ENCODE measurements at places on chromosomes 1 and 21.

DNA sequence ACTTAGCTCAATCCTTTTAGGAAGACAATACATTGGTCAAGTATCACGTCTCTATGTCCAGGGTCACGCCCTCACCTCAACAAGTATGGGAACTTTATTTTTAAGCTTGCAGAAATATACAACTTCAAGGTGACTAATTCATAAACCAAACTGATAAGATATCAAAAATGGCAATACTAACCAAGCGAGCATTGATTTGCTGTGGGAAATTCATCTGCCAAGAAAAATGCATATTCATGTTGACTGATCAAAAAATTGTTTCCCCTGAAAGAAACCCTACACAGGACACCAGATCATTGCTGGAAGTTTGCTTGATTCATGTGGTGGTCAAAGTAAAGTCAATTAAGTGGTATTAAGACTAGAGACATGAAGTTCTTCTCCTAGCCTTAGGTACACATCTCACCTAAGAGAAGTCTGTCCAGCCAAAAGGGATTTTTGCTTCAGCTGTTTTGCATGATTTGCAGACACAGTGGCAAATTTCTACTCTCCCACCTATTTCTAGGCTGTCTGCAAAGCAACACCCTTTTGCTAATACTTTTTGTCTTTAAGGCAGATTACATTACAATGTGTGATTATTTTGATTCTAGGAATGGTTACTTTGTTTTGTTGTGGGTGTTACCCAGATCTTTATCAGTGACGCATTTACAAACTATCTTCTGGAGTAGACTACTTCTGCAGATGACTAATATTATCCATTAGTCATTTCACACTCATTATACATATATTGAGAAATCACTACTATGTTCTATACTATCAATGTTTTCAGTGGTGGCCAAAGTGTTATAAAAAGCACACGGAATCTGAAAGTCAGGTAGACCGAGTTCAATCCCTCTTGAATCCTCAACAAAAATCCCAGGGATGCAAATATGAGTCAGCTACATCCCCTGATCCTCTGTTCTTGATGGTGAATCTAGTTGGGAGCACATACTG lies 12.4 kb downstream of the SAMSN1 start:
- DNase-seq = no peak

DNA sequence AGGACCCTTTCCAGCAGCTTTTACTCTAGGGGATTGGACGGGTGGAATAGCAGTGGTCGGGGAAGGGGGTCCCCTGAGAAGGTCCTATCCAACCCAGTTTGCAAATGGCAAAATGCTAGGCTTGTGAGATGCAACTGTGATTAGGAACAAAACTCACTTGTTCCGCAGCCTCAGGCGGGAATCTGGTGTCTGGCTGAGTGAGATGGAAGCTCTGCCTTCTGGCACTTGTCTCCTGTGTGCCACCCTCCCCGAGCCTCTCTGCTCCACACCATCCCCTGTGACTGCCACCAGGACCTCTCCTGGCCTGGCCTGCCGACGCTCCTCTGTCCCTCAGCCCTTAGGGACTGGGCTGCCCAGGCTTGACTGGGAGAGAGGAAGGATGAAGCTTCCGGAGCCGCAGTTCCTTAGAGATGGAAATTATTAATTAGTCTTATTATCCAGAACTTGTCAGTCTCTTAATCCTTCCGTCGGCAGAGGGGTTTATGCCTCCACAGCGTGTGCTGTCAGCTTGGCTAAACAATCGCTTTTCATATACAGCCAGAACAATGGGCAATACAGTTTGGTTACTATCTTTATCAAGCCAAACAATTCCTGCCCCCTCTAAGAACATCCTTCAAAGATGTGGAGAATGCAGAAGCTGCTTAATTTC lies 292.8 kb upstream of the VAMP3 start:
- DNase-seq = no peak

DNA sequence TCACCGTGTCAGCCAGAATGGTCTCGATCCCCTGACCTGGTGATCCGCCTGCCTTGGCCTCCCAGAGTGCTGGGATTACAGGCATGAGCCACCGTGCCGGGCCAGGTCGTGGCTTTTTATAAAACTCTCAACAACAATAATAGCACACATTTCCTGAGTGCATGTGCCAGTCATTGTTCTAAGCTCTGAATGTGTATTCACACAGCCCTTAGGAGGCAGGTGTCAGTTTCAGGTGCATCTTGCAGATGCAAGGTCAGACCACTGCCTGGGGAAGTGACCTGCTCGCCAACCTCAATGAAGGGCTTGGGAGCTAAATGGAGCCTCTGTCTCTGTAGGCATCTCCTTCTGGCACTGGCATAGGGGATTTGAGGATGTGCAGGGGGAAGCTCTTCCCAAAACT lies 1.6 kb upstream of the LEFTY2 start:
- DNase-seq = no peak

DNA sequence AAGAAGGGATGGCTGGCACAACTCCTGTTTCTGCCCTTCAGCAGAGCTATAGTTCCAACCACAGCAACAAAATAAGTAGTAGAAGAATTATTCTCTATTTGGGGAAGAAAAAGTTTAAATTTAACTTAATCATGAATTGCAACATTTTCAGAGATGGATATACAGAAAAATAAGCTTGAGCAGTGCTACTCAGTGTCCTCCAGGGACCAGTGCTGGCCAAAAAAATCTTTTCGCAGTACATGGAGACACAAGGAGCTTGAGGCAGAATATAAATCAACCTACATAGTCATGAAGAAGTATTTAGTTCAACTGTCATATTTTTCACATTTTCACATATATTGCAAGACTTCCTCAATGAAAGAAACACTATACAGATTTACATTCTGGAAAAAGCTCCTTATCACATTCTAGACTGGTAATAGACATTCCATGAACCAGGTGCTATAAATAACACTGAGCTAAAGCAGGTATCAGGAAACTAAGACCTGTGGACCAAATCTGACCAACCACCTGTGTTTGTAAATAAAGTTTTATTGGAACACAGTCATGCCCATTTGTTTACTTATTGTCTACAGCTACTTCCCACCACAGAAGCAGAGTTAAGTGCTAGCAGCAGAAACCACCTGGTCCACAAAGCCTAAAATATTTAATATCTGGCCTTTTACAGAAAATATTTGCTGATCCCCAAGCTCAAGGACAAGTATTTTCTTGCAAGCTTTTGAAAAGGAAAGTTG lies 101.9 kb downstream of the RGS21 start:
- DNase-seq = no peak

GRCh38 chr1:71393301-71393700 lies 312.5 kb upstream of the ZRANB2 start:
- no peak for DNase-seq

GRCh38 chr1:47697616-47698335 lies 259.9 kb downstream of the FOXD2 start:
- no peak for DNase-seq

DNA sequence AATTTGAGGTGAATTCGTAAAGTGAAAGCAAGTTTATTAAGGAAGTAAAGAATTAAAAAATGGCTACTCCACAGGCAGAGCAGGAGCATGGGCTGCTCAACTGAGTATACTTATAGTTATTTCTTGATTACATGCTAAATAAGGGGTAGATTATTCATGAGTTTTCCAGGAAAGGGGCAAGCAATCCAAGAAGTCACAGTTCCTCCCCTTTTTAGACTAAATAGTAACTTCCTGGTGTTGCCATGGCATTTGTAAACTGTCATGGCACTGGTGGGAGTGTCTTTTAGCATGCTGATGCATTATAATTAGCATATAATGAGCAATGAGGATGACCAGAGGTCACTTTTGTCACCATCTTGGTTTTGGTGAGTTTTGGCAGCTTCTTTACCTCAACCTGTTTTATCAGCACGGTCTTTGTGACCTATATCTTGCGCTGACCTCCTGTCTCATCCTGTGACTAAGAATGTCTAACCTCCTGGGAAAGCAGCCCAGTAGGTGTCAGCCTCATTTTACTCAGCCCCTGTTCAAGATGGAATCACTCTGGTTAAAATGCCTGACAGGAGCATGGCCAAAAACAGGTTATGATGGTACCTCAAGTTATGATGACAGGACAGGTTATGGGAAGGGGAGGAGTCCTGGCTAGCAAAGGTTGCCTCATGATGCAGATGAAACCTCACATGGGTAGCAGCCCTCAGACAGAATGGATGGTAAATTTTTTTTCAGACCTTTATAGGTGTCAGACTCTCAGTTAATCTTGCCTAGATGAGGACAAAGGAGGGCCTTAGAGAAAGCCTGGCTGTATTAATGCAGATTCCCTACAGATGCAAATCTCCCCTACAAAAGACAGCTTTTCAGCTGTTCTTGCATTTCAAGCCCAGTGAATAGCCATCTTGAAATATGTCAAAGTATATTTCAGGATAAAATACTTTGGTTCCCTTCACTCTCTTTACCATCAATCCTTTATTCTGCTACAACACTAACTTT lies 49.7 kb downstream of the SIPA1L2 start:
- no peak for DNase-seq

DNA sequence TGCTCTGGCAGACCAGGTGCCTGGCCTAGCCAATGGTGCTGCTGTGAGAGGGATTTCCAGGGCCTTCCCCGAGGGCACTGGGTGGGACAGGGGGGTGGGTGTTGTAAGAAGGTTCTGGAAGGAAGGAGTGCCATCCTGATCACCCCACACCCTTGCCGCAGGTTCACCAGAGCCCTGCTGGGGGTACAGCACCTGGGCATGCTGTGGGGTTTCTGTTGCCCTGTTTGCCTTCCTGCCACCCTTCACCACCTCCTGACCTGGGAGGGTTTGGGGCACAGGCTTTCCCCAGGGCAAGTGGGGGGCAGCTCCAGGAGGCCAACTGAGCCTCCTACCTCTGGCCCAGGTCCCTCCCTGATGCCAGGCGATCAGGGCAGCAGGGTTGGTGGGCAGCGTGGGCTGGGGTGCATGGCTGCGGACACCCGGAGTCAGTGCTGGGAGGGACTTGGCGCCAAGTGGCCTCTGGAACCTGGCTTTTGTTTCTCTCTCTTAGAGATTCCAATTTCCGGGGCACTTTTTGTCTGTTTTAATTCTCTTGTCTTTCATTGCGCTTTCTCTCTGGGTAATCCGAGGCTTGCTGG lies 318.8 kb downstream of the PTPRU start:
- DNase-seq = no peak

GRCh38 chr1:214028649-214029406 lies 41.1 kb downstream of the PROX1 start:
- DNase-seq = no peak

- no peak for DNase-seq
These were observed 88.1 kb downstream of the GPATCH2 start for GRCh38 chr1:217542837-217543236.

- DNase-seq = no peak
These were observed 1.2 kb downstream of the MTF2 start for GRCh38 chr1:93080179-93080823.

- no peak for DNase-seq
These were observed 40.6 kb upstream of the GPR153 start for GRCh38 chr1:6301526-6301925.

DNA sequence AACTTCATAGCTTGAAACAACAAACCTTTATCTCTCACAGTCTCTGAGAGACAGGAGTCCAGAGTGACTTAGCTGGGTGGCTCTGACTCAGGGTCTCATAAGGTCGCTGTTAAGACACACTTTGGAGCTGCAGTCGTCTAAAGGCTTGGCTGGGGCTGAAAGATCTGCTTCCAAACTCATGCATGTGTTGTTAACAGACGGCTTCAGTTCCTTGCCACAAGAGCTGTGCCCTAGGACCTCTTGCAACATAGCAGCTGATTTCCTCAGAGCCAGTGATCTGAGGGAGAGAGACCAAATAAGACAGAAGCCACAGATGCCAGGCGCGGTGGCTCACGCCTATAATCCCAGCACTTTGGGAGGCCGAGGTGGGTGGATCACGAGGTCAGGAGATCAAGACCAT lies 176.8 kb downstream of the DISC1 start:
- DNase-seq = no peak

GRCh38 chr1:37476460-37477197 lies 2.2 kb downstream of the ZC3H12A start:
- DNase-seq = no peak

Measured in stimulated activated CD4-positive, alpha-beta T cell treated with anti-CD3 and anti-CD28 coated beads, TNF-alpha, amount 100 ng/mL, for 48 hours (primary cell).